Fibroblast of skin of right biceps (primary cell): ENCODE measurements at places on chromosomes 12 and 14.

- DNase-seq: no peak
These were observed 23.8 kb downstream of the RAB35 start for GRCh38 chr12:120092551-120093335.

DNA sequence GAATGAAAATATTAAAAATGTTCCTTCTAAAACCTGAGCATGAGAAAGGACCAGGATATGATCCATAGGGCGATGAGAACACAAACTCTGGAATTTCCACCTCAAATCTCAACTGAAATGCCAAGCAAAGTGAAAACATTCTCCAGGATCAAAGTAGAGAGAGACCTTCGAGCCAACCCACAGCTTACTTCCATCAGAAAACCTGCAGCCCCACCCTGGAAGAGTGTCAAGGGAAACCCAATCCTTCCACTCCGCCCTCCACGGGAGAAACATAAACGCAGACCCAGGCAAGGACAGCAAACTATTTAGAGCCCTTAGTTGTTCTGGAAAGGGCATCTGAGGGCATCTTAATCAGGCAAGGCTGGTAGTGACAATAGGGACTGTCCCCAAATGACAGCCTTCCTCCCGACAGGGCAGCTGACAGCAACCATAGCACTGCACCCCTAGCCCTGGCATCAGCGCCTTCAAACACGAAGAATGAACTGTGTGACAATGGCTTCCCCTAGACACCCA is 21.8 kb downstream of the SLC15A4 start:
- DNase-seq: peak; percentile 51

- no peak for DNase-seq
These were observed 188.9 kb downstream of the TMX1 start for GRCh38 chr14:51428981-51429380.

DNA sequence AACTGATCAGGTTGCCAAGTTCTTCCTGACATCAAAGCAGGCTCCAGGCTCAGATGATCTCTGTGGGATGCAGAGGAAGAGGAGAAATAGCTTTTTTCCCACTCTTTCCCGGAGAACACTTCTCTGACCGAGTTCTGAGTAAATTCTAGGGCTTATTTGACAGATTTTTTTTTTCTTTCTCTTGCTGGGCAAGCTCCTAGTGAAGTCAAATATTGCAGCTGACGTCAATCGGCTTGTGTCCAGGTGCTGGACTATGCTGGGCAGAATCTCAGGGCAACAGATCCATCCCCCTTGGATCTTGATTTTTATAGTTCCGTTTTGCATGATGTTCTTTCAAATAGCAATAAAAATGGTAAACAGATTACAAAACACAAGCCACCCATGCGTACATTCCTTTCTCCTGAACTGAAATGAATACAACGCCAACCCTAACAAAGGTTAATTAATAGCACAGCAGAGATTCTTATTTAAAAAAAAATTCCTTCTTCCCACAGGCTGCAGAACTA is 182.2 kb downstream of the NOVA1 start:
- no peak for DNase-seq

- DNase-seq: no peak
These were observed 32.8 kb upstream of the TBX5 start for GRCh38 chr12:114438635-114439256.

GRCh38 chr12:89363084-89363483 is 10.8 kb upstream of the DUSP6 start:
- no peak for DNase-seq
